ENCODE measurements at places on chromosomes 1 and 21.

- no peak for DNase-seq
These were observed 1.4 kb downstream of the NIT1 start for GRCh38 chr1:161119092-161119903.

- no peak for DNase-seq
These were observed 21.1 kb downstream of the GBP1 start for GRCh38 chr1:89043940-89044339.

- no peak for DNase-seq
These were observed 472.6 kb upstream of the DEPDC1 start for GRCh38 chr1:68969441-68969840.

DNA sequence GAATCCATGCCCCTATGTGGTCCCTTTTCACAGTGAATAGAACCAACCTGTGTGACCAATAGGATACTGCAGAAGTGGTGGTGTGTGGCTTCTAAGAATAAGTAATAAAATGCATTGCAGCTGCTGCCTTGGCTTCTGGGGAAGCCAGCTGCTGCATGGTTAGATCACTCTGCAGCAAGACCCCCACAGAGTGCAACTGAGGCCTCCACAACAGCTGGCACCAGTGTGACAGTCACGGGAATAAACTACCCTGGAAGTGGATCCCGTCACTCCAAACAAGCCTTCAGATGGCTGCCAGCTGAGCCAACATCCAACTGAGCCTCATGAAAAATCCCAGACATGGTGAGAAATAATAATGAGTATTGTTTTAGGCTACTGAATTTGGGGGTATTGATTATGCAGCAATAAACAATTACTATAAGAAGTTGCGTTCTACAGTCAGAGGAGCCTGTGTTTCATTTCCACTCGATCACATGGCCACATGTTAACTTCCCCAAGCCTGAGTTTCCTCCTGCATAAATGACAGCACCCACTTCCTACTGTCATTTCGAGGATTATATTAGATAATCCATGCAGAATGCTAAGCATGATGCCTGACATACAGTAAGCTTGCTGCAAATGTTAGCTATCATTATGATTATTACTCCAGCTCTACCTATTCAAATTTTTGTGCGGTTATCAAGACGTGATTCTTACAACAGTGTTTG lies 20.8 kb upstream of the COG2 start:
- no peak for DNase-seq

GRCh38 chr1:6753320-6754140 lies 31.7 kb upstream of the CAMTA1 start:
- no peak for DNase-seq

DNA sequence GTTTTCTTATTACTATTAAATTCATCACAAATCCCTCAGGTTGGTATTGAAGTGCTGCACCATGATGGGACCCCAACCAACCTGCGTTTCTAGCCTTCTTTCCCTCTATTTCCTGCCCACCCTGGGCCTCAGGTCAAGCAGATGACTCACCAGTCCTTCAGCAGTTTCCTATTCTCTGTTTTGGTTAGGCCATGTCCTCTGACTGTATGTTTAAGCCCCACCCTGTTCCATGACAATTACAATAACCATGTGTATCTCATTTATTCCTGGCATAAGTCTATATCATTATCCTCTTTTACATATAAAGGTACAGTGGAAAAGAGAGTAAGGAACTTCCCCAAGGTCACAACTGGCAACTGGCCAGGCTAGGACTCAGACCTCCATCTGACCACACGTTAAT lies 5.3 kb upstream of the FAM78B start:
- no peak for DNase-seq

- DNase-seq: no peak
These were observed 9.6 kb downstream of the NES start for GRCh38 chr1:156667610-156667967.

GRCh38 chr1:23215751-23216449 lies 1.4 kb downstream of the HTR1D start:
- no peak for DNase-seq

DNA sequence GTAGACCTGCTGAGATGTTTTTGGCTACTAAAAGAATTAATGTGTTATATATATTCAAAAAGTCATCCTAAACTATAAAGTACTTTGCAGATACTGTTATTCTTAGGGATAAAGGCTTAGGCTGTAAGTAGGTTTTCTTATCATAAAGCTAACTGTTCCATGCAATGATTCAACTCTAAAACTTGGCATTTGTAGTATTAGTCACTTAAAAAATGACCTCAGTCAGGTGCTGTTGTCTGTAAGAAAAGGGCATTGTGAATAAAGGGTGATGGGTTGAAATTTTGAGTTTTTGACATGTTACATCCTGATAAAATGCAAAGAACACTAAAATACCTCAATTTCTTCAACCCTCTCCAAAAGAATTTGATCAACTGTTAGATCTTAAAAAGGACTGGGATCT lies 32.9 kb downstream of the ADCY10 start:
- no peak for DNase-seq

GRCh38 chr1:17134724-17135123 lies 15.5 kb upstream of the PADI2 start:
- DNase-seq: no peak

DNA sequence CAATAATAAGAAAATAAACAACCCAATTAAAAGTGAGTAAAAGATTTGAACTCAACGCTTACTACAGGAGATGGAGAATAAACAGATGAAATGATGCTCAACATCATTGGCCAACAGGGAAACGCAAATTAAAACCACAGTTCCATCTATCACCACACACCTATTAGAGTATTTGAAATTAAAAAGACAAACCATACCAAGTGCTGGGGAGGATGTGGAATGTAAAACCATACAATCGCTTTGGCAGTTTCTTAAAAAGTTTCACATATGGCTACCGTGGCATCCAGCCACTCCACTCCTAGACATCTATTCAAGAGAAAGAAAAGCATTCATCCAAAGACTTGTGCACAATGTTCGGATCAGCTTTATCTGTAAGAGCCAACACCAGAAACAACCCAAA lies 1.3 kb upstream of the LRRC3 start:
- no peak for DNase-seq

GRCh38 chr1:17248781-17249180 lies at the start of gene PADI3:
TSS of gene PADI3 (plus strand) at chr1:17249098. CDS start at chr1:17249138, 40 bp downstream.
- no peak for DNase-seq

- no peak for DNase-seq
These were observed 3.5 kb downstream of the NAV1 start for GRCh38 chr1:201542309-201543035.

GRCh38 chr1:15640667-15641066 lies 23.4 kb downstream of the DDI2 start:
- no peak for DNase-seq

GRCh38 chr1:221648201-221648600 lies 93.7 kb downstream of the DUSP10 start:
- DNase-seq: no peak

GRCh38 chr21:45381865-45382696 lies 22.9 kb upstream of the COL18A1 start:
- DNase-seq: no peak

- DNase-seq: no peak
These were observed 21.2 kb upstream of the DIP2A start for GRCh38 chr21:46437511-46437910.

DNA sequence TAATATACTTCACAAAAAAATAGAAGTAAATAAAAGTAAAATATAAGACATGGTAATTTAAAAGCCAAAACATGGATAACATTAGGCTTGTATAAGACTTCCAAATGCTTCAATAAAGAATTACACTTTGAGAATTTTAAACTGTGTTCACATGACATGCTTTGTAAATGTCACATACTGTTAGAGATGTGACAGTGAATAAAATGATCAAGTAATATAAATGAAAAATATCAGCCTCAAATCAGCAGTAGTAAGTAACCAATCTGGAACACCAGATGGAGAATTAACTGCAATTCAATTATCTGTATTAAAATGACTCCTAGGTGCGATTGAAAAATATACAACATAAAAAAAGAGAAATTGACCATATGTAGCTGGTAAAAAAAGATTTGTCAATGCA lies 1260.8 kb downstream of the BRINP3 start:
- DNase-seq: no peak

- DNase-seq: no peak
These were observed 20.0 kb downstream of the ITGB2 start for GRCh38 chr21:44900559-44901251.

- DNase-seq: no peak
These were observed 60.8 kb downstream of the ELK4 start for GRCh38 chr1:205570796-205571537.

DNA sequence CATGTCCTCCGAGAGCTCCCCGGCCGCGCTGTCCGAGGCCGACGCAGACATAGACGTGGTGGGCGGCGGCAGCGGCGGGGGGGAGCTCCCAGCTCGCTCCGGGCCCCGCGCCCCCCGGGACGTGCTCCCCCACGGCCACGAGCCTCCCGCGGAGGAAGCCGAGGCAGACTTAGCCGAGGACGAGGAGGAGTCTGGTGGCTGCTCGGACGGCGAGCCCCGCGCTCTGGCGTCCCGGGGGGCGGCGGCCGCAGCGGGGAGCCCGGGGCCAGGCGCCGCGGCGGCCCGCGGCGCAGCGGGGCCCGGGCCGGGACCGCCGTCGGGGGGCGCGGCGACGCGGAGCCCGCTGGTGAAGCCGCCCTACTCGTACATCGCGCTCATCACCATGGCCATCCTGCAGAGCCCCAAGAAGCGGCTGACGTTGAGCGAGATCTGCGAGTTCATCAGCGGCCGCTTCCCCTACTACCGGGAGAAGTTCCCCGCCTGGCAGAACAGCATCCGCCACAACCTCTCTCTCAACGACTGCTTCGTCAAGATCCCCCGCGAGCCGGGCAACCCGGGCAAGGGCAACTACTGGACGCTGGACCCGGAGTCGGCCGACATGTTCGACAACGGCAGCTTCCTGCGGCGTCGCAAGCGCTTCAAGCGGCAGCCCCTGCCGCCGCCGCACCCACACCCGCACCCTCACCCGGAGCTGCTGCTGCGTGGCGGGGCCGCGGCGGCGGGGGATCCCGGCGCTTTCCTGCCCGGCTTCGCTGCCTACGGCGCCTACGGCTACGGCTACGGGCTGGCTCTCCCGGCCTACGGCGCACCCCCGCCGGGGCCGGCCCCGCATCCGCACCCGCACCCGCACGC lies 547 bp downstream of the FOXD2 start:
- DNase-seq: no peak

DNA sequence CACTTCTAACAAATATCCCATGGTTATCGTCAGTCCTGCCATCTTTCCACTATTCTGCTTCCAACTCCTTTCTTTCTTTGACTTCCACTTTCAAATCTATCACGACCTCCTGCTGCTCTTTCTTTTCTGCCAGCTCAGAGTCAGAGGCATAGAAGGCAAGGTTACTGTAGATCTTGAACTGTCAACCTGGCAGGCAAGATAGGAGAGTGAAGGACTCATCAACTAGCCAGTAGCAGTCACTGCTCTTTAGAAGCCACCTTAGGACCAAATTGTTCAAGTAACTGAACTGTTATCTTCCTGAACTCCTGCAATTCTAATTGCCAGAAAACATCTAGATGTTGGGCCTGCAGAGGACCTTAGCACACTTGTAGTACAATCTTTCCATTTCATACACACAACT lies 13.1 kb upstream of the FCER1A start:
- DNase-seq: no peak

GRCh38 chr1:183323849-183324683 lies 94.1 kb downstream of the NMNAT2 start:
- DNase-seq: no peak

DNA sequence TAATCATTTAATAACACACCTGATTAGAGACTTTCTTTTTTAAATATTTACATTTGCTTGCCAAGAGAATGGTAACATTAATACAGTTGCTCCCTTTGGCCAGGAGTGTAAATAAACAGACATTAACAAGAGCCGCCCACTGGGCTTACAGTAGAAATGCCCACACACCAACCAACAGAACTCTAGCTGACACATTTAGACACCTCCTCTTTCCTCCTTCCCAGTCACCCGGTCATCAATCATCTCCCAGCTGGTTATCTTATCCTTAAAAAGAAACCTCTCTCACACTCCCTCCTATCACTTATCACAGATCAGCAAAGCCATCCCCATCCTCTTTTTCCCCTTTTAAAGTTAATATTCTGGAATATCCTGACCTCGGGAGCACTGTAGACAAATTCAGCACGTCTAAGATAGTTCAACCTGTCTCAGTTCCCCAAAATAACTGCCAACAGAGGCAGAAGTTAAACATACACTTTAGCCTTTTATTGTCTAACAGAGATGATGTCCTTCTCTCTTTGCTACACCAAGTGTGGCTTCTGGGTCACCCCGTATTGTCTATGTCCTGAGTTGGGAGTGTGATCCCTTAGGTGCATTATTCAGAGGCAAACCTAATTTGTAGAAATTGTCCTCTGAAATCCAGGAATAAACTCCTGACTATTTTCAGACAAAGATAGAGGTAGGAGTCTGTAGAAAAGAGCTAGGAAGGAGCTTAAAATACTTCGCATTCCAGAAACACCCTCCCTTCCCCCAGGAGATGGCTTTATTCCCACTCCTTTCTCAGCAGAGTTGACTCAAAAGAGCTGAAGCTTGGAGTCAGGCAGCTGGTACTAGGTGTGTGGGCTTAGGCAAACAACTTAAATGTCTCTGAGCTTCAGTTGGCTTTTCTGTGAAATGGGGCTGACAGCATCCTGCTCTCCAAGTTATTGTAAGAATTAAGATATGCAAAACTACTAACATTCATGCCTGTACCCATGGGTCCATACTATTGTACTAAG lies 8.8 kb downstream of the MYCL start:
- no peak for DNase-seq

DNA sequence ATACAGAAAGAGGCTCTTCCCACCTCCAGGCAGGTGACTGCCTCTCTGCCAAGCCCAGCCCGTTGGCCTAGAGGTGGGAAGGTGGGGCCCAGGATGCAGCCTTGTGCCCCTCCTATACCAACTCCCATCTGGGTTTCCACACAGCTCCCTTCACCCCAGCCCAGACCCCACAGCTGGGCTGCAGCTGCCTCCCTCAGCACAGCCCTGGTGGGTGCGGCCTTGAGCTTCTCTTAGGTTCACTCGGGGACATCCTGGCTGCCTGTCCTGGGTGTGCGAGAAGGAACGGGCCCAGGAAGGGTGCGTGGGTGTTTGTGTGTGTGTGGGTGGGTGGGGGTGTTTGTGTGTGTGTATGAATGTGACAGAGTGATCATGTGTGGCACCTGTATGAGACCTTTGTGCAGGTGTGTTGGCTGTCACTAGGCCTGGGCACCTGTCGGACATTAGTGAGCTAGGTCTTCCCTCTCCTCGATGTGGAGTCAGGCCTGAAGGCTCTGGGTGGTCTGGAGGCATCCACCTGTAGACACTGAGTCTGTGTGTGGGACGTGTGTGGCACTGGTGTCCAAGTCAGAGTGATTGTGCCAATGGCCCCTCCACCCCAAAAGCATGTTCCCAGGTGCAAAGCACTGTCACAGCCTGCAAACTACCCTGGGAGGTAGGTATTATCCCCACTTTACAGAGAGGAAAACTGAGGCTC lies 30.7 kb downstream of the FOXO6 start:
- DNase-seq: peak; percentile 36

Measured in NCI-H2081 (cell line).